ENCODE measurements at places on chromosomes 4 and X.

DNA sequence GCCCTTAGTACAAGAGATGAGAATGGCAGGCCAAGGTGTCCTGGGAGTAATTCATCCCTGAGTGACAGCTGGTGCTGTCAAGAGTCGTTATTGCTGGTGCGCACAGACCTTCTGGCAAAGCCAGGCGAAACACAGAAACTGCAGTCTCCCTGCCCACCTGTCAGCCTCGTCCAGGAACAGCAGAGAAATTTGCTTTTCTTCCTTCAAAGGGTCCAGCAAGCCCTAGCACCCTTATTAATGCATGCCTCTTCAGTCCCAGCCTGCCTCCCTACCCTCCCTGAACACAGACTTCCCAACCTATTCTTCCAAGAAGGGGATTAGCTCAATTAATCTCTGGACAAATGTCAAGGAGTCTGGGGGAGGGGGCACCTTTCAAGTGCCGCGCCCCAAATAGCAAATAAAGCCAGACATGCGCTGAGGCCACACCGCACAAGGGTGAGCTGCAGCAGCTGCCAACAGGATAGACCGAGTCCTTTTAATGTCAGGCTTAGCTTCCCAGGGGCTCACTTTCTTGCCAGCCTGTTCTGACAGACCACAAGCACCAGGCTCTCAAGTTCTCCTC lies 250.7 kb upstream of the RASGEF1B start:
- DNase-seq, result peak; percentile 7

GRCh38 chr4:74189331-74190043 lies 31.6 kb downstream of the MTHFD2L start:
- DNase-seq, result no peak

DNA sequence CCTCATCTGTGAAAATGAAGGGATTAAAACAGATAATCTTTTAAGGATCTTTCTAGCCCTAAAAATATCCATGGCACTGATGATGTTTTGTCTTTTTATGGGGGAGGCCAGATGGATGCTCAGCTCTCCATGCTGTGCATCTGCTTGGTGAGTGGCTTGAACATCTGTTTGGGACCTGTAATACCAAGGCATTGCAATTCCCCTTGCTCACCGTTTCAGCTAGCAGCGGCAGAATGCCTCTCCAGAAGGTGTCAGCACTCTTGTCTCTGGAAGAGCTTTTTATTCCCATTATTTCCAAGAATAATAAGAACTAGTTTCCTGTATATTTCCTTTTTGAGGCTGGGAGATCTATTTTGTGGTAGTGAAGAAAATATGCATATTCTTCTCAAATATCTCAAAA lies 151.9 kb upstream of the ANK2 start:
- no peak for DNase-seq

GRCh38 chr4:126223784-126224407 lies 909.1 kb downstream of the FAT4 start:
- DNase-seq, result no peak

DNA sequence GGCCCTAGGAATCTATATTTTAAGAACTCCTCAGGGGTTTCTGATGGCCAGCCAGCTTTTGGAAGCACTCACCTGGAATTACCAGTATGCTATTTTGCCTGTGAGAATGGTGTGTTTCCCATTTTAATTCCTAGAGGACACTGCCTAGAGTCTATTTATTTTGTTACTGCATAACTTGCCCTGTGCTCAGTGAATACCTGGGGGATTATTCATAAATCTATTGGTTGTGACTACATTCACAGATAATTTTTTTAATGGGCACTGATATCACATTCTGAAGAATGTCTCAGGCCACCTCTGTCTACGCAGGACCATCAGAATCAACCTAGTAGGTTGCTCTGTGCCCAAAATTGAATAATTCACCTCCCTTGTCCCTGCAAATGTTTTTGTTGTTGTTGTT lies 6.7 kb downstream of the ARL13A start:
- DNase-seq, result no peak

DNA sequence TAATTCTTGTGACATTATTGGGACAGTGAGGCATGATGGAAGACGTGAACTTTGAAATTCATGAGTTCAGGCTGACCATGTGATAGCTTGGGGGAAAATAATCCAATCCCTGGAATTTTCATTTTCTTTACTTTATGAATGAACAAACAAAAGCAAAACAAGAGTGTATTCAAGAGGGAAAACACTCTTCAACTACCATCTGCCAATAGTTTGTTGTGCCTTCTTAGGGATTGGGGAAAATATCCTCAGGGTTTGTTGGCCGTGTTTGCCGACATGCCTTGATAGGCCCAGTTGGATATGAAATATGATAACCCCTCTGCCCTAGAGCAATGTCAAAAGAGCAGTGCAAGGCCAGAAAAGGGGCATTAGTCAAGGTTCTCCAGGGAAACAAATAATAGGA lies 80.8 kb upstream of the CLNK start:
- no peak for DNase-seq

DNA sequence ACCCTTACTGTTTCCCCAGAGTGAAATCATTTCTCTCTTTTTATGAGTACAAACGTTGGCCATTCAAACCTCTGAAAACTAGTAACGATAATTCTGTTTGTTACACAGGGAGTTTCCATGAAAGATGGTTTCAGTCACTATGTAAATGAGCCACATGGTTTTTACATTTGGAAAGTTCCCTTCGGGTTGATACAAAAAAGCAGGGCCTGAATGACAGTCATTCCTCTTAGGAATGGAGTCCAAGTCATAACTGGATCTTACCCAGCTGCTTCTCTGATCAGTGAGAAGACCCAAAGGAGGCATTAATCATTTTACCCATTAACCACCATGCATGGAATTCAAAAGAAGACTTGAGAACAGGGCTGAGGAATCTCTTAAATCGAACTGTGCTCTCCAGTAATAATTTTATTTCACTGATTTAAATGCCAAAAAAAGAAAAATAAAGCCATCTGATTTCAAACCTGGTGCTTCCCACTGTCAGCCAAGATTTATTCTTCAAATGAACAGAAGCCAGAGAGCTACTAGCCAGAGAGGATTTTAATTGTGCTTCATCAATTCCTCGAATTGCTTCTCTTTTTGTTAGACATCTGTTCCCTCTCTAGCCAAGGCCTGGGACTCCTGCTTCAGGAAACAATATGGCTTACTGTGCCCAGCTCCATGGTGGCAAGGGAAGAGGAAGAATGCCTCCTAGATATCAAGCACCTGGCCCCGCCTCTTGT lies 3.2 kb downstream of the SOWAHB start:
- no peak for DNase-seq

GRCh38 chr4:77158487-77158861 lies 1.5 kb downstream of the CCNG2 start:
- DNase-seq, result no peak

DNA sequence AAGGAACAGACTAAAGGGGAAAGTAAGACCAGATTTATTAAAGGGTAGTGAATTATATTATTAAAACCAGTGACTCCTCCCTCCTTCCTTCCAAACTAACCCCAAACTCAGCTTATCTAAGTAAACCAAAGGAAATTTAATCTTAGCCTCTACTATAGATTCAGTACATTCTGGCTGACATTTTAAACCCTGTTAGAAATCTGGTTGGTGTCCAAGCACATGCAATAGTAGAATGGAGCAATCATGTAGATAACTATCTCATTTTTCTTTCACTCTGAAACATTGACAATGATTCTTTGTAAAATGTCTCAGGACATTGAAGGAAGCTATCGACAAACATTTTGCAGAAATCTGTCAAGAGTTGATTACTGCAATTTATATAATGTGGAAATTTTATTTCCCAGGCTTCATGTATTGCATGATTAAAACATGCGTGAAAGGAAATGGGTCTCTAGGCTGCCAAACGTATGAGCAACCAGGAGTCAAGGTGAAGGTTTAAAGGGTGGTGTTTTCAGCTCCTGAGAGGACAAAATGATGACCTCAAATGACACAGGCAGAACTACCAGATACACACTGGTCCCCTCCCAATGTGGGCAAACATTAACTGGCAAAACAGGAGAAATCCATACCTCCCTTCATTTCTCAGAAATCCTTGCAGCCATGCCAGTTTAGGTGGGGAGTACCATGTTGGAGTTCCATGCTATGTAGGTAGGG lies 58.2 kb upstream of the RBM47 start:
- DNase-seq, result no peak

- DNase-seq, result no peak
These were observed 599 bp upstream of the IL2RG start for GRCh38 chrX:71111921-71112431.

DNA sequence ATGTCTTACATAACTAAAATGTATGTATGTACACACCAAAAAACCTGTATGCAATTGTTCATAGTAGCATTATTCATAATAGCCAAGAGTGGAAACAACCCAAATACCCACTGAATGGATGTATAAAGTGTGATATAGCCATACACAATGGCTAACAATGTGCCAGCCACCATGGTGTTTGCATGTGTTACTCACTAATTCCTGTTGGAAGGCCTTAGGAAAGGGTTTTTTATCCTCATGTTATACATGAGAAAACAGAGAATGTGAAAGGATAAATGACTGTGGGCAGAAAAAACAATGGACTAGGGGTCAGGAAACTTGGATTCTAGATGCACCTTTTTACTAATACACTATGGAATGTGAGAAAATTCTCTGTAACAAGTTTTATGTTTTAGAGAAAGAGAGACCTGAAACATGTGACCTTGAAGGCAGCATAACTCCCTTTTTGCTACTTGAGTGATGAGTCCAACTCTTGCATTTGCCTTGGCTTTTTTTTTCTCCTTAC lies 55.7 kb downstream of the TIGD2 start:
- no peak for DNase-seq

DNA sequence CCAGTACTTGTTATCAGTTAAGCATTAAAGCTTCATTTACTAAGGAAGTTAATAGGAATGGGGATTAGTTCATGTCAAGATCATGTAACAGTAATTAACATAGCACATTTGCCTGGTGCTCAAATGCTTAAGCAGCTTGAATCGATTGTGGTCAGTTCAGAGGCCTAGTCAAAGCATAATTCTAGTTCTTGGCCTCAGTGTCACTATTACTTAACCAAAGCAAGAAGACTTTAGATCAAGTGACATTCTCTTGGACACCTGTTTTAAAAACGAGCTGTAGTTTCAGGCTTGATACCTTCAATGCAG lies 115.2 kb upstream of the BMPR1B start:
- DNase-seq, result no peak

GRCh38 chr4:143358923-143359643 lies 22.4 kb downstream of the GAB1 start:
- no peak for DNase-seq

Measured in NCI-H2107 (cell line).